ENCODE measurements at places on chromosomes 3 and 15.

- no peak for DNase-seq
Observed at GRCh38 chr15:95874637-95875036, 455.9 kb upstream of the NR2F2 start.

DNA sequence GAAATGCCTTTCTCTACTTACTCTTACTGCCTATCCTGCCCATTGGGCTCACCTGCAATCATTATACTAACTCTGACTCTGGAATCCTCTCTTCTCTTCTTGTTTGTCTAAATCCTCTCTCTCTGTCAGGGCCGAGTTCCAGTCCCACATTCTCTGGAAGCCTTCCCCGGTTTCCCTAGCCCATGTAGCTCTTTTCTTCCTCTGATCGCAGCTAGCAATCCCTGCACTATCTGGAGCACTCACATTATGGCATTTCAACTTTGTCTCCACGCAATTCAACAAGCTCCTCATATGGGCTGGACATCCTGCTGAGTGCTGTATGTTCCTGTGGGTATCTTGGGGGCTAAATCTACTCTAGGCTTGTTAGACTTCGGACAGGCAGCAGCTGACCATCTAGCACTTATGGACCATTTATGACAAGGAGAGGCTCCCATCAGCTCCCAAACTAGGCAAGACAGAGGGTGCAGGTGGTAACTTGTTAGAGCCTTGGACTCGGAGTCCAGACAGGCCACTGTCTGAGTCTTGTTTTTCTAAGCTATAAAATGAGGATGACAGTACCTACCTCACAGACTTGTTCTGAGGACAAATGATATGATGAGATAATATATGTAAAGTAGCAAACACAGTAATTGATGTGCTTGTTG, 58.3 kb downstream of the EPHB3 start:
- no peak for DNase-seq

DNA sequence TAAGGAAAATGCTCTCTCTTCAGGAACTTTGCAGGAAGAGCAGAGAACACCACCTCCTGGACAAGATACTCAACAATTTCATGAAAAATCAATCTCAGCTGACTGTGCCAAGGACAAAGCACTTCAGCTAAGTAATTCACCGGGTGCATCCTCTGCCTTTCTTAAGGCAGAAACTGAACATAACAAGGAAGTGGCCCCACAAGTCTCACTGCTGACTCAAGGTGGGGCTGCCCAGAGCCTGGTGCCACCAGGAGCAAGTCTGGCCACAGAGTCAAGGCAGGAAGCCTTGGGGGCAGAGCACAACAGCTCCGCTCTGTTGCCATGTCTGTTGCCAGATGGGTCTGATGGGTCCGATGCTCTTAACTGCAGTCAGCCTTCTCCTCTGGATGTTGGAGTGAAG, 200.5 kb downstream of the AKAP13 start:
- DNase-seq, result no peak

DNA sequence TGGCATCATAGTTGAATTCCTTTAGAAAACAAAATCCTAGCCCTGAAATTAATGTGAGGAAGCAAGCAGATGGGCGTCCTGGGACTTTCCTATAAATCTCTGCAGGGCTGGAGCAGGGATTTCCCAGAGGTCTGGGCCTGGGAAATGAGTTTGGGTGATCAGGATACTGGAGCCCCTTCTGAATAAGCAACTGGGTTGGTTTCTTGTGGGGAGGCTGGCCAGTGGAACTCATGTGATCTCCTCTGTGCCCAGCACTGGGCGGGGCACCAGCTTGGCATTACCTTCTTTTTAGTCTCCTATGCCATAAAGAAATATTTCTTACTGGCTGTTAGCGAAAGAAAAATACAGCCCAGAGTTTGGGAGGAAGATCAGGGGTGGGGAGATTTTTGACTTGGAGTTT, 1.7 kb downstream of the THSD4 start:
- DNase-seq, result peak; percentile 55

DNA sequence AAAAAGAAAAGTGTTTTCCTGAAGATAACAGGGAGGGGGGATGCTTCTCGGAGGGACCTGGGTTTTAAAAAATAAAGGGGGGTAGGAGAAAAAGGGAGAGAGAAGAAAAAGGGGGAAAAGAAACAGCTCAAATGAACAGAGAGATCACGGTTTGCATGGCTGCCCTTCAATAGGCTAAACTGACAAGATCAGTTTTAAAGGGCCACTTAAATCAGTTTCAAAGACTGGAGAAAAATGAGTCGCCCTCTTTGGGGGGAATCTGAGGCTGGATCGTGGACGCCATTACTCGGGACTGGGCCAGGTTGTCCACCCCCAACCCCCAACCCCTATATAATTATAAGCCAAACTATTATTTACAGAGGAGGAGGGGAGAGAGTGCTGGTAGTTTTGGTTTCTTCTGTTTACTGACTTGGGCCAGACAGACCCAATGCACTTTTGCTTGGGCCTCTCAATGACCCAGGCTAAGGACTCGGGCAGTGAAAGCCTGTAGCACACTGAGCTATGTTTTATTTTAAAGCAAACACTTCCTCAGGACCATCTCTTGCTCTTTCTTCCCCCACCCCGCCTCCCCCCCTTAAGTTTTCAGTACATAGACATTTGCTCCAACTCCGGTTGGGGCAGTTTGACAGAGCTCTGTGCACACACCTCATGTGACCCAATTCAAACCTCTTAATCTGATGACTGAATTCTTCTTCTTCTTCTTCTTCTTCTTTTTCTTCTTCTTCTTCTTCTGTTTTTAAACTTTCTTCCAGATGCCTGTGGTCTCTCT, 6.3 kb downstream of the NR2F2 start:
- peak; percentile 57 for DNase-seq

DNA sequence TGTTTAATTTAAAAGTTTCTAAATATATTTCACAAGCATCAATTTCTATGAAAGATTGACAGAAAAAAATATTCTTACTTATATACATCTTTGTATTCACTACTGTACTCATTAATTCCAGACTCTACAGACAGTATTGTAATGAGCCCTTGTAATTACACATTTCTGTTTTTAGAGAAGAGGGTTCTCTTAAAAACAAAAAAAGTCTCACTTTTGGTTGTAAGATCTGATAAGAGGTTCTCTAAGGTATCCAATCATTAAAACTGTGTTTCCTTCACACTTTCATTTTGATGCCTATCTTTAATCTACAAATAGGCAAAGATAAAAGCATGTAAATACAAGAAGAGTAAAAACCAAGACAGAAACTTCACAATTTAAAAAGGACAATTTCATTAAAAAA, 75.6 kb downstream of the FBXL22 start:
- DNase-seq, result no peak

DNA sequence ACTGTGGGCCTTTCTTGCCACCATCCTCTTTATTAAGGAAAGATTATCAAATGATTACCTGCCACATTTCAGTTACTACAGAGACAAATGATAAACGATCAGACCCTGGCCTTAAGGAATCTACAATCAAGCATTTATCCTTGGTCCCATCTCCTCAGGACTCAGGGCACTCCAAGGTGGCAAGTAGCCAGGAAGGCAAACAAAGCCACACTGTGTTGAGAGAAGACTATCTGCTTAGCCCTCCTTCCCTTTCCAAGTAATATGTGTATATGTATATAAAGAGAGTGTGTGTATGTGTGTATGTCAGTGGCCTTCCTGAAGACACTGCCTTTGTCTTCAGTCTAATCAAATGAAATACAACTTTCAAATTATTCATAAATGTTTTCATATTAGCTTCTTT, 490.1 kb upstream of the ATP11B start:
- DNase-seq, result peak; percentile 19

DNA sequence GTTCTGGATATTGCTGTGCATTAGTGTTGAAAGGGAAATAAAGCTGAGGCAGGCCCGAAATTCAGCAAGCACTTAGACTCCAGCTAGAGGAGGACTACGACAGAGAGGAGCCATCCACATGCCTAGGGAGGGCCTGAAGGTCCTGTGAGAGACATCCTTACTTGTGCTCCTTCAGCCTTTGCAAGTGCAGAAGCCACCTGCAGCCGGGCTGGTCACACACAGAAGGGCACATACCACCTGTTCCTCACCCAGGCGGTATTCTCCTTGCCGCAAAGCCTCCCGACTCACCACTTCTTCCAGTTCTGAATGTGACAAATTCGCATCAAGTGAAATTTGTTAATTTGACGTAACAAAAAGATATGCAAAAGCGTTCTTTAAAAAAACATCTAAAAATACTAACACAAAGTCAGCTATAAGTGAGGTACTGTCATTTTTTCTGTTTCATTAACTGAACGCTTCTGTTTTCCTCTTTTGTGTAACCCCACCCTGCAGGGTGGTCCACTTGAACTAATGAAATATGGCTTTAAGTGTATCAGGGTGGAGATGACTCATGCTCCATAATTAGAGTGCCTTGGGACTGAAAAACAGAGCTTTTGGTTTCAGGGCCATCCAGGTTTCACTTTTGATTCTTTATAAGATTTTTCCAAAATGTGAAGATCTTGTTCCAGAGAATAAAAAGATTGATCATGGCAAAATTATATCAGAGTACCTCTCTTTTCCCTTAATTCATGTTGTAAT, 467.9 kb upstream of the ATP11B start:
- DNase-seq, result peak; percentile 45

- DNase-seq, result no peak
Observed at GRCh38 chr3:53495520-53496391, 1.3 kb downstream of the CACNA1D start.

GRCh38 chr3:37219266-37219665, 44.9 kb upstream of the LRRFIP2 start:
- no peak for DNase-seq

- DNase-seq, result peak; percentile 95
Observed at GRCh38 chr3:48595526-48596121, 495 bp upstream of the COL7A1 start.

- DNase-seq, result no peak
Observed at GRCh38 chr3:135267487-135267886, 472.4 kb downstream of the EPHB1 start.

DNA sequence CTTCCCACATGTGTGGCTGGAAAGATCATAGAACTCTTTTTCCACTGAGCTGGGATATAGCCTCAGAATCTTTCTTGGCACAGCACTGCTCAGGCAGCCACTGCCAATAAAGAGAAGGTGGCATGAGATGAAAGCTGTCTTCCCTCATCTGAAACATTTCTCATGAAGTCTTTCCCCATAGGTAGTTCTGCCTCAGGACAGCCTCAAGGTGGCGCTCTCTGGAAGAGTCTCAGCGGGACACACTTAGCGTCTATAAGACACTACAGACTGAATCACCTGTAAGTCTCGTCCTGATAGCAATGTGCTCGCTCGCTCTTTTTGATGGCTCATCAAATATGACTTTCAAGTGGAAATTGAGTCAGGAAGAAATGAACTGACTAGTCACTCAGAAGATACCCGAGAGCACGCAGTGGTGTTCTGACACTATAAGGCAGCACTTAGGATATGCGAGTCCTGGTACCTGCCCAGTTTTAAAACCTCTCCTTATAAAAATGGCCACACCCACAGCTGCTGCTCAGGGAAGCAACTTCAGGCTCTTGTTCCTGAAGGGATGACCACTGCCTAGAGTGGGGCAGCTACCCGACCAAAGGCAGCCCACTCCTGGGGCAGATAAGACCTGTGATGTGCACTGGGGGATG, 269.5 kb downstream of the SUCLG2 start:
- peak; percentile 52 for DNase-seq

GRCh38 chr3:36446276-36446675, 66.0 kb downstream of the STAC start:
- peak; percentile 11 for DNase-seq

GRCh38 chr3:140093742-140094141, 158.8 kb downstream of the CLSTN2 start:
- DNase-seq, result peak; percentile 59

GRCh38 chr15:41817327-41817726, 10.6 kb upstream of the JMJD7 start:
- DNase-seq, result no peak

Data from PC-3 (cell line).